Suppressor macrophage (primary cell): ENCODE measurements at places on chromosomes 7 and 10.

GRCh38 chr10:18822156-18822555 lies 162.9 kb downstream of the ARL5B start:
- no peak for DNase-seq

DNA sequence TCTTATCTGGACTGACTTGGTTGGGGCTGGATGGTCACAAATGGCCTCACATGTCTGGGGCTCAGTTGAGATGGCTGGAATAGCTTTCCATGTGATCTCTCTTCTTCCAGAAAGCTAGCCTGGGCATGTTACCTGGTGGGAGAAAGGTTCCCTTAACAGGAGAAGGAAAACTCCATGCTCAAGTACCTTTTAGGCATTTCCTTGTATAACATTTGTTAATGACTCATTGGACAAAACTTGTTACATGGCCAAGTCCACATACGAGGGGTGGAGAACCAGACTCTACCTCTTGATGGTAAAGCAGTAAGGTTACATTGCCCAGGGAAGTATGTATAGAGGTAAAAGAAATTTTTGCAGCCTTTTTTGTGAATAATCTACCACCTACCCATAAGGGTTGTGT lies 826.4 kb downstream of the LRMDA start:
- no peak for DNase-seq

DNA sequence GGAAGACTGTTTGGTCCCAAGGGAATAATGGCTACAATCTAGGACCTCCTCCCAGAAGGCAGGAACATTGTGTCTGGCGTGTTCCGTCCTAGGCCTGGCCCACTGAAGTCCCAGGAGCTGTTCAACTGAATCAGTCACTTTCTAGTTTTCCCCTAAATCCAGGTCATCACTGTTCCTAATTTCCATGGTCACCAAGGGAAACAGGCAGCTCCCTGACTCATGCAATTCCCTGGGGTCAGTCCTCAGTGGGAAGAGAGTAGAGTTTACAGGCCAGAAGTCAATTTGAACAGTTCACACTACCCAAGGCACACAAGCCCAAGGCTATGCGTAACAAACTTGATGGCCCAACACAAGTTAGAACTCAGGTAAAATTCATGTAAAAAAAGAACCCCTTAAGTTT lies 44.0 kb downstream of the CREB3L2 start:
- no peak for DNase-seq

GRCh38 chr7:145692237-145692950 lies 424.2 kb upstream of the CNTNAP2 start:
- DNase-seq, result no peak

DNA sequence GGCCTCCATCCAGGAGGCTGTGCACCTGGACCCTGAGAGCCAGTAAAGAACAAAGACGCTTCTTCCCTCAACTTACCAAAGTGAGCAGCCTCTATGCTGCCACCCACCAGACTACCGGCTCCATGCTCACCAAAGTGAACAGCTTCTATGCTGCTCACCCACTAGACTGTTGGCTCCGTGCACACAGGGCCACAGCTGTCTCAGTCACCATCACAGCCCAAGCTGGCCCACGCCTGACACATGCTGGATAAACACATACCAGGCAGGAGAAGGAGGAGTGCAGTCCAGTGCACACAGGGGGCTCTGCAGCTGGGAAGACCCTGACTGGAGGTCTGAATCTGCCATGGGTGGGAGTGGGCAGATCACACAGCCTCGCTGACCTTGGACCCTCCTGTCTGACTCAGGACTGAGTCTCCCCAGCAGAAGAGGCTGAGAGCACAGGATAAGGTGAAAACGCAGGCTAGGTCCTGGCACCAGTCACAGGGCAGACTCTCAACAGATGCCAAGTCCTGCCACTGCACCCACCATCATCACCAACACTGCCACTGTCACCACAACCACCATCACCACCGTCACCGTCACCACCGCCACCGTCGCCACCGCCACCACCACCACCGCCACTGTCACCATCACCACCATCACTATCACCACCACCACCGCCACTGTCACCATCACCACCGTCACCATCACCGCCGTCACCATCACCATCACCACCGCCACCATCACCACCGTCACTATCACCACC lies 130.9 kb downstream of the MAD1L1 start:
- no peak for DNase-seq

DNA sequence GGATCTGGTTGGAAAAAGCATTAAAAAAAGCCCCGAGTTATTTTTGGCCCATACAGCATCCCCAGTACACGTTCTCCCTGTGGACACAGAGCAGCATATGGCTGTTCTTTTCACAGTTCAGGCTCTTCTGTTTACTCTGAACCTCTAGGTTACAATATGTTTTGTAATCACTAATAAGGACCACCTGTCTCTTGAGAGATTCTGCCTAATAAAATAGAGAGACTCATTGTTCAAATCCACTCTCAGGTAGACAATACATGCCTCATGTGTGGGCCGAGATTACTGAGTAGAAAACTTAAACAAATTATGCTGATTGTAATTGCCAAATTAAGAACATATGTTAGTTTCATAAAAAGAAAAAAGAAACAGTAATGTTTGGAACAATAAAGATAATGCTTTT lies 647.7 kb downstream of the GRM8 start:
- DNase-seq, result no peak

DNA sequence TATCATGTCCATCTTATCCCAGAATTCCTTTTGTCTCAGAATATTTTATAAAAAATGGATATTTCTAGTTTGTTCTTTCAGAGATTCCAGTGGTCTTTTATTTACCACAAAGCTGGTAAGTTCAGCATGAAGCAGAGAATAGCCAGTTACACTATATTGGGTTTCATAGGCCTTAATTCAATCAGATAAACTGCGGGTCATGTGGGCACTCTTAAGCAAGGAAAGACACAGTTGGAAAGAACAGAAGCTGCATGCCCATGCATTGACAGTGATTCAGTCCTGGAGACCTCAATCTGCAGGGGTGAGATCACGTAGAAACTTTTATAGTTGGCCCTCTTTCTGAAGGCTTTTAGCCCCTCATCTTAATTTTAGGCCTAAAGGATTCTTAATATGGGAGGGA lies 281.3 kb upstream of the IGFBP3 start:
- DNase-seq, result no peak

GRCh38 chr7:37730501-37730900 lies 46.9 kb downstream of the GPR141 start:
- no peak for DNase-seq

- DNase-seq, result no peak
Measured at GRCh38 chr7:18760631-18761445, 265.3 kb downstream of the HDAC9 start.
